ENCODE measurements at places on chromosomes 12 and 14. TPM values are rescaled to one million over a fixed set of nuclear protein-coding genes. Genes with fewer than 3 reads are reported as not detected.

GRCh38 chr14:87809261-87809660, 183.7 kb downstream of the GALC start:
- DNase-seq = no peak
- H3K36me3 ChIP-seq = no peaks in the 10 kb centered on the region
- no peaks in the 10 kb centered on the region for H3K27me3 ChIP-seq
- no peak overlapping the region for H3K4me3 ChIP-seq
- no peak overlapping the region for H3K27ac ChIP-seq

GRCh38 chr14:104343690-104344640, 205.6 kb downstream of the KIF26A start:
- no peaks in the 10 kb centered on the region for H3K4me1 ChIP-seq
- no peaks in the 10 kb centered on the region for H3K36me3 ChIP-seq
- peaks cover 13% of the 10 kb centered on the region for H3K27me3 ChIP-seq
- no peak for DNase-seq

DNA sequence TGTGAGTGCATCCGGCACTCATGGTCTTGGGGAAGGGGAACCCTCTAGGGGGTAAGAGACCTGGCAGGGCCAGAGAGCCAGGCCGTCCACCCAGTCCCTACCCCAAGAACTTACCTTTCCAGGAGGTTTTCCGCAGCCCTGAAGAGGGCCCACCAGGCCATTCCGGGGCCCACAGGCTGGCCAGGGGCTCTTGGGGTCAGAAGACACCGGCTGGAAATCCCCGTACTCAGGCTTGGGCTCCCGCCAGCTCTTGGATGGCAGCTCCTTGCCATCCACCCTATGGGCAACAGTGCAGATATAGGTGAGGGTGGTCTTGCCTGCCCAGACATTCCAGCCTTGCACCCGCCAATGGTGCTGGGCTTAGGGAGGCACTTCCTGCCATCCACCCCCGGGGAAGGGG, 34.6 kb downstream of the NCKAP5L start:
- H3K27me3 ChIP-seq = no peaks in the 10 kb centered on the region
- no peak for DNase-seq

Gene LRFN5
- total RNA-seq = not detected

Gene C3AR1
- 0.97 TPM for total RNA-seq

Gene SLC10A1
- not detected for total RNA-seq

Data from activated CD4-positive, alpha-beta memory T cell treated with anti-CD3 and anti-CD28 coated beads for 36 hours (primary cell).